ENCODE measurements at places on chromosomes 2 and 18.

DNA sequence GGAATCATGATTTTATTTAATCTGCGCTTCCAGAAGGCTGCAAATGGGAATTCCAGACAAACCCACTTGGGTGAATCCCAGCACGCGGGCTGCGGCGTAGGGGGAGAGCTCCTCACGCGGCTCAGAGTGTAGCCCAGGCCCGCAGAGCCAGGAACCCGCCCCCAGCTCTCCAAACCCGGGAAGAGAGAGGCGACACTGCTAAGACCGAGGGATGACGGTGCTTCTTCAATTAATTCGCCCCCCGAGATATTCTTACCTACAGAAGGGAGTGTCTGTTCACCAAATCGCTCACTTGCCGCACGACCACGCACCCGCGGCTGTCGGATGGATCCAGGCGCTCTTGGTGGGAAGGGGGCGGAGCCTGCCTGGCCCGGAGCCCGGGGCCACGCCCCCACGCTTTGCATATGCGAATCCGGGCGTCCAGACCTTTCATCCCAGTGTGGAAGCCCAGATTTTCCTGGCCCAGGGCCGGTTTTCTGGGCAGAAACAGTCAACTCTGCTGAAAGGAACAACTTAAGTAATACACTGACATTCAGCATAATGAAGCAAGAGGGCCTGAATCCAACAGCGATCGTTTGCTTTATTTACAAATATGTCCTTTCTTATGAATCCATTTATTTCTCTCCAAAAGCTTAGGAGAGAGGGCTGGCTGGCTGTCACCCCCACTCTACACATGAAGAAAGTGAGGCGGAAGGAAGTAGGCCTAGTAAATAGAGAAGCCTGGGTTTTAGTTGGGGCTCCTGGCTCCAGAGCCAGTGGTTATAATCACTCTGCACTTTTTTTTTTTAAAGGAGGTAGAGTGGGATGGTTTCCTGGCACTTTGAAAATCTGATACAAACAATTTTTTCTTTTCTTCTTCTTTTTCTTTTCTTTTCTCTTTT is at the start of gene SLC19A3:
TSS of gene SLC19A3 (minus strand) at position 342 of the 881 bp plus-strand sequence. CDS start 15,710 bp downstream, outside the sequence.
- DNase-seq = peak; percentile 98

DNA sequence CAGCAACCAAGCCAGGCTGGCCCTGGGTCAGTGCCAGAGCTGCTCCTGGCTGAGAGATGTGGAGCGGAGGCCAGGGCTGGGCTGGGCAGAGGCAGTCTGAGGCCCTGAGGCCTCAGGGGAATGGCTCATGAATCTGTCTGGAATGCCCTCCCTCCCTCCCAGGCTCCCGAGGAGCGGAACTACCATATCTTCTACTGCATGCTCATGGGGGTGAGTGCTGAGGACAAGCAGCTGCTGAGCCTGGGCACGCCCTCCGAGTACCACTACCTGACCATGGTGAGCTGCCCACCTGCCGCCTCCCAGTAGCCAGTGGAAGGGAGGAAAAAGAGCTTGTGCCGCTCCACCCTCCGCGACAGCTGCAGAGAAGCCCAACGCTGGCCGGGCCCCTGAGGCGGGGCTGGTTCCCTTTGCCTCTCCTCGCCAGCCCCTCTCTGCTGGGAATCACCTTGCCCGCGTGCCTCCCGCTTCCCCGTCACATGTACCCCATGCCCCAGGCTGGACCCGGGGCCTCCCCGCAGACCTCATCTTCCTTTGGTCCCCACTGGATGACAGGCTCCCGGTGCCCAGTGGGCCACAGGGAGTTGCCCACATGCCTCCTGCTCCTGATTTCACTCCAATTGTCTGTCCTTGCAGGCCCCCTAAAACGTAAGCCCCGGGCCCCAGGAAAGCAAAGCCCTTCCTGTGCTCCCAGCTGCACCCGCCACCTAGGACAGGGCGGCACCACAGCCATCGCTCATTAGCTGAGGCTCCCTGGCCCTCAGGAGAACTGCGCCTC is 41.1 kb downstream of the MYO7B start:
- DNase-seq = peak; percentile 73

GRCh38 chr2:37232131-37232933 is 874 bp downstream of the NDUFAF7 start:
- no peak for DNase-seq

DNA sequence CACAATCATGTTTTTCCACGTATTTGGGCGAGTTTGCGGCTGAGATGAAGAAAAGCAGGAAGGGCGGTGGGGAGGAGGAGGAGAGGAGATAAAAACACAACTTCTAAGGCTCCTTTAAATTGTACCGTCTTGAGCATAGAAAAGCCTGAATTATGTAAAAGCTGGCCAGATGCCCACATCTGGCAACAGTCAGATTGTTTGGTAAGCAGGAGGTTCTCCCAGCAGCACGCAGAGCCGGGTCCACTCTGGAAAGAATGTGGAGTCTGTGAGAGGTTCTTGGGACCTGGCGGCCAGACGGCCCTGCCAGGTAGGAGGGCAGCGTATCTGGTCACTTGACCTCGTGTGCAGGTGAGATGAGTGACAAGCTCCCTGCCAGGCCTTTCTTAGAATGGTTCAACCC is 215.3 kb upstream of the APCDD1 start:
- DNase-seq = no peak

DNA sequence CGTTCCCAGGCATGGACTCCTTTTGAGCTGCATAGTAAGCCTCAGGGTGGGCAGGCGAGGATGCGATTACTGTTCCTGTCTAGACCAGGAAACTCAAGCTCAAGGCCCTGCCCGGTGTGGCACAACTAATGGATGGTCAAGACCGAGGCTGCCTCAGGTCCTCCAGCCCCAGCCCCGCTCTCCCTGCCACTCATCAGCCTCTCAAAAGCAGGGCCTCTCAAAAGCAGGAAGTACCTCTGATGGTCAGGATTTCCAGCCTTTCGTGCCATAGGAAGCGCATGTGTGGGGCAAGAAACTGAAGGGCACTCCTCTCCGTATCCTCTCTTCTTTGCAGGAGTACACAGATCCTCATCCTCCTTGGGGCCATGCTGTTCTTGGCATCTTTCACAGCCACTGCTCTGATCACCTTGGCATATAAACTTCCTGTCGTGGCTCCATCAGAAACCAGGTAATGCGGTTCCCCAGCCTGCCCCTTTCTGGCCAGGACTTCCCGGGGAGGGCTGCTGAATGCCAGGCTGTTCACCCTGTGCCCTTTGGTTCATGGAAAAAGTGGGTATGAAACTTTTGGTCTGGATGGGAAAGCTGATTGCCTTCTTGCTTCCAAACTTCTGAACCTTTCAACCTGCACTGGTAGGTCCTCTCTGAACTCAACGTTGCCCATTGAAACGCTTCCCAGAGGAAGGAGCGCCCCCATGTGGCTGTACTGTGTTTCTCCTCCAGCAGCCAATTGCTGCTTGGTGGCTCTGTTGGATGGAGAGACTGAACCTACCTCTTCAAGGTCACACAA is 82.8 kb upstream of the SEC11C start:
- peak; percentile 77 for DNase-seq

- peak; percentile 12 for DNase-seq
Measured at GRCh38 chr18:13375302-13376255, 157.0 kb downstream of the LDLRAD4 start.

DNA sequence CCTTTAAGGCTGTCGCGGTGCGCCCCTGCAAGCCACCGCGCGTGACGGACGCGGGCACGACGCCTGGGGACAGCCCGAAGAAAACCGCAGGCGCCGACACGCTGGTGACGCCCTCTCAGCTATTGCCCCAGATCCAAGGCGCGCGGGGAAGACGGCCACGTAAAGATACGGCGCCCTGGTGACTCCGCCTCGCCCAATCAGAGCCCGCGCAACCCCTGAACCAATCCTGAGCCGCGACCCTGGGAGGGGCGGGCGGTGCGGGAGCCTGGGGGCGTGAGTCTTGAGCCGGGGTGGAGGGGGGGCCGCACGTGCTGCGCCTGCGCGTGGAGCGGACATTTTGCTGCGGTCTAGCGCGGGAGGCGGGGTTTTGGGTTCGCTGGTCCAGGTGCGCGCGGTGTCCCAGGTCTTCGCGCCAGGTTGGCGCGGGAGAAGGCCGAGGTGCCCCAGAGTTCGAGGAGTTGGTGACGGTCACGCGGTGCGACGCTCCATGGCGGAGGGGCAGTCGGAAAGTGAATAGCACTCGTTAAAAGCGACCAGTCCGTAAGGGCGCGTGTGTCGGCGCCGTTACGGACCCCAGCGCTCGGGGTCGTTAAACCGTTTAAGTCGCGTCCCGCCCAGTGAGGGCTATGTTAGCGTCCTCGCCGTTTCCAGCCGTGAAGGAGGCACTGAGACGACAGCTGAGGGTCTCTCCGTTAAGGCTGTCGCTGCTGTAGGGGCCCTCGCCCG is 15.9 kb downstream of the NMUR1 start:
- peak; percentile 99 for DNase-seq

GRCh38 chr18:57141208-57142129 is 5.4 kb upstream of the BOD1L2 start:
- DNase-seq = peak; percentile 97

Data from left lobe of liver (tissue), 2 donors.